NCI-H510A treated with DMSO at 0.1 percent for 48 hours (cell line): ENCODE measurements at places on chromosomes 2 and 18.

GRCh38 chr2:27811768-27812167, 40.2 kb downstream of the MRPL33 start:
- DNase-seq = no peak

DNA sequence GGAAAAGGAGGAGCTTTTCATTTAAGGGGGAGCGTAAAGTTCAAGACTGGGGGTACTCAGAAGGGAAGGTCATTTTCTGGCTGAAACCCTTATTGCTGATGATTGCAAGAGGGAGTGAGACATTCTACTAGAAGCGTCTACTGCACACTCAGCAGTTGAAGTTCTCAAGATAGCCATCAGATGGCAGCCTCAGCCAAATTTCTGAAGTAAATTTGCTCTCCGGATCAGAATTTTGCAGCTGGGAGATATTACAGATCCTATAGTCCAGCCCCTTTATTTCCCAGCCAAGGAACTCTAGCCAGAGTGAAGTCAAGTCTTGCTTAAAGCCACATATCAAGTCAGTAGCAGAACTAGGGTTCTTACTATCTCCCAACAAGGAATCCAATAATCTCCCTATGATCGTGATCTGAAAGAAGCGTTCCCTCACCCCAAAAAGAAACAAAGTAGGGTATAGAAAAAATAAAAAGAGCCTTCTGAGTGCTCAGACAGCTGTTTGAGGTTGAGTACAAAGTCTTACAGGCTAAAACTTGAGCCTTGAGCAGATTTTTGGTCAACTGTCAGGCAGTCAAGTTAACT, 24.0 kb downstream of the RAX start:
- DNase-seq = peak; percentile 96

- no peak for DNase-seq
Measured at GRCh38 chr2:109046925-109047508, 58.0 kb upstream of the EDAR start.

- no peak for DNase-seq
Measured at GRCh38 chr2:54148391-54148790, 33.0 kb downstream of the ACYP2 start.
